ENCODE measurements at places on chromosomes 16 and 17.
A peak's percentile ranks its signal among the peaks of the same experiment; 100 is the strongest.

GRCh38 chr16:81973737-81974136, 37.5 kb downstream of the SDR42E1 start:
- no peak for DNase-seq

DNA sequence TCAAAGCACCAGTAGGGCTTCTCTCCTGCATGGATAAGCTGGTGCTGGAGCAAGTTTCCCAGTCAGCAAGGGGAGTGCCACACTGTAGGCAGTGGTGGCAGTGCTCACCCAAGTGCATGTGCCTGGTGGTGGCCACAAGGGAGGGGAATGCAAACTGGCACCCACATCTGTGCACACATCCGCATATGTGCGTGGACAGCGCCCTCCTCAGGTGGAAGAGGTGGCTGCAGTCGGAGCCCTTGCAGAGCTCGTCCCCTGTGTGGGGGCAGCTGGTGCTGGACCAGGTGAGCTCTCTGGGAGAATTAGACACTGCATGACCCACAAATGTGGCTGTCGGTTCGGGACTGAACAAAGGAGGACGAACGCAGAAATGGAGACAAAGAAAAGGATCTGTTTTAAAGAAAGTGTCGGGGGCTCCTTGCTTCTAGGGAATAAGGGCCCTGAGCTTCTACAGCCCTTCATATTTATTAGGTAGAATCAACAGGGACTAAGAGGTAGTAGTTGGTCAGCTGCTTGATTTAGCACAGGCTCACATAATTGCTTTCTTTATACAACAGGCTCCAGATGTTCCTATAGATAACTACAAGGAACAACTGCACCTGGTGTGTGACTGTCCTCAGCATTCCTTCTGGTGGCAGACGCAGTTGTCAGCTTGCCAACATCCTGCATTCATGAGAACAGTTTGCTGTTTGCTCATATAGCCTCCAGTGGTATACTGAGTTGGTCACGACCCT, 5.3 kb upstream of the ZNF689 start:
- peak; percentile 72 for DNase-seq

- no peak for DNase-seq
These were observed 1.1 kb downstream of the ST6GALNAC2 start for GRCh38 chr17:76584427-76585032.

DNA sequence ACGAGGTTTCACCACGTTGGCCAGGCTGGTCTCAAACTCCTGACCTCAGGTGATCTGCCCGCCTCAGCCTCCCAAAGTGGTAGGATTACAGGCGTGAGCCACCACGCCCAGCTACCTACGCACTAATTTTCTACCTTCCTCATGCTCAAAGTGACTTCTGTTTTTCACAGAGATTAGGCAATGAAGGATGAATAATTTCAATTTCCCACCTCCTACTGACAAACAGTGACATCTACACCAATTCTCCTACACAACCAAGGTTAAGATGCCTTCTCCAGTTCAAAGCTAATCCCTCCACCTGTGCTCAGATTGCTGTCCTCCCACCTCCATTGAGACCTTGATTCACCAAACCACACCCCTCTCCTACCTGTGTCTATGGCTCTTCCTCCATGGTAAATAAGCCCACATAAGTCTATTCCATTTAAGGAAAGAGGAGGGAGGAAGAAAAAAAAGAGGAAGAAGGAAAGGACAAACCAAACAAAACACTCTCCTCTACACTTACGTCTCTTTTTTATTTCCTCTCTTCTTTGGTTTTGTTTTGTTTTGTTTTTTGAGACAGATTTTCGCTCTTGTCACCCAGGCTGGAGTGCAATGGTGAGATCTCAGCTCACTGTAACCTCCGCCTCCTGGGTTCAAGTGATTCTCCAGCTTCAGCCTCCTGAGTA, 5.5 kb upstream of the MED11 start:
- DNase-seq = peak; percentile 53

DNA sequence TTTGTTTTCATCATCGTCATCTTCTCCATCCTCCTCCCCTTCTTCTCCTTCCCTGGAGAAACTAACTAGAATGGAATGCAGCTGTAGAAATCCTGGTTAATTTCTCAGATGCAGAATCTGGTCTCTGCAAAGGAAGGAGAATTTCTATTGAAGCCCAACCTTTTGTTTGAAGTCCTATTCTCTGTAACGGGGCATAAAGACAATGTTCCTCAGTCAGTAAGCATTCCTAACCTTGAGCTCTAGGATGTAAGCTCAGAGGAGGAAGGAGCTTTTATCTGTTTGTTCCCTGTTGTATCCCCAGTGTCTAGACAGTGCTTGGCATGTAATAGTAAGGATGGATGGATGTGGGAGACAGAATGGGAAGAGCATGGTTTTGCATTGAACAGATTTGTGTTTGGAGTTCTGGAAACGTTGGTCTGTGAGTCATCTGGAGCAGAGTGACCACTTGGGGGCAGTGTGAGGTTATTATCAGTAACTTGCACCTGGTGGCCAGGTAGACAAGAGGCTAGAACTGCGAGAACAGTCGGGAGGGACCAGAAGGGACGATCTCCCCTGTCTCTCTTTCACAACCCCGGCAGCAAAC, 363.7 kb downstream of the SNX29 start:
- no peak for DNase-seq

GRCh38 chr17:74599448-74599939, 7.4 kb upstream of the CD300LD start:
- DNase-seq = no peak

- no peak for DNase-seq
These were observed 4.0 kb downstream of the AMFR start for GRCh38 chr16:56421313-56421712.

DNA sequence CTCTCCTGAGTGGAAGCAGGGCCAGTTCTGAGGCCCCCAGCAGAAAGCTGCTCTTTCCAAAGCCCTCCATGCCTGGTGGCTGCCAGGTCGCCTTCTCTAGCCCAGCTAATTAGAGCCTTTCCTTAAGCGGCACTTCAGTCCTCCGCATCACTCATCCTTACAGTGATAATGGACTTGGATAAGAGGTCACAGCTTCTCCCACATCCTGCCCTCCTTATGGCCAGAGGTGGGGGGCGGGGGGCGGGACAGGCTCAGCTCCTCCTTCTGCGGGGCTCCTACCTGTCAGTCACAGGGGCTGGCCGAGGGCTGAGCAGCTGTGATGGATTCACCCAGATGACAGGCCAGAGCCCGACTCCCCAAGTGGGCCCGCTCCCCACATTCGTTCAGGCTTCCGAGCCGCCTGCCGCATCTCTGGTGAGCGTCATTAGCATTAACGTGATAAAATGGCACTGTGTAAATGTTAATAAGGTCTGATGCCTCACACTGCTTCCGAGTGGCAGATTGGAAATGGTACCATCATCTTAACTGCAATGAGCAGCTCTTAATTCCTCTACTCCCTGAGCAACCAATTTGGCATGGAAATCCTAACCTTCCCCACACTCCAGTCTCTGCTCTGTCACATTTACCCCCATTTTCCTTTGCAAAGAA, 41.3 kb downstream of the GRIN2C start:
- no peak for DNase-seq

GRCh38 chr17:65688307-65688706, 126.9 kb upstream of the AXIN2 start:
- DNase-seq = no peak

DNA sequence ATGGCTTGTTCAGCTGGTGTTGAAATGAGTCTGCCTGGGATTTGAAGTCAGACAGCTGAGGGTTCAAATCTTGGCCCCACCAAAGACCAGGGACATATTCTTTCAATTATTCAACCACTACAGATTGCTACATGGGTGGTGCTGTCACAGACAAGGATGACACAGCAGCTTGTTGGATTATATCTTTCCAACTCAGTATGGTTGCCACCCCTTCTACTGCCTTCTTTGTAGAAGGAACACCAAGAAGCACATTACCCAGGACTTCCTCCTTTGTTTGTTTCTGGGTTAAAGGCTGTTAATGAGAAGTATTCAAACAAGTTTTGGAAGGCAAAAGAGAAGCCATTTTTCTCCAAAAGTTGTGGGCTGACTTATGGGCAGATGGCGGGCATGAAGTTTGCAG, 78.6 kb downstream of the COPRS start:
- no peak for DNase-seq

DNA sequence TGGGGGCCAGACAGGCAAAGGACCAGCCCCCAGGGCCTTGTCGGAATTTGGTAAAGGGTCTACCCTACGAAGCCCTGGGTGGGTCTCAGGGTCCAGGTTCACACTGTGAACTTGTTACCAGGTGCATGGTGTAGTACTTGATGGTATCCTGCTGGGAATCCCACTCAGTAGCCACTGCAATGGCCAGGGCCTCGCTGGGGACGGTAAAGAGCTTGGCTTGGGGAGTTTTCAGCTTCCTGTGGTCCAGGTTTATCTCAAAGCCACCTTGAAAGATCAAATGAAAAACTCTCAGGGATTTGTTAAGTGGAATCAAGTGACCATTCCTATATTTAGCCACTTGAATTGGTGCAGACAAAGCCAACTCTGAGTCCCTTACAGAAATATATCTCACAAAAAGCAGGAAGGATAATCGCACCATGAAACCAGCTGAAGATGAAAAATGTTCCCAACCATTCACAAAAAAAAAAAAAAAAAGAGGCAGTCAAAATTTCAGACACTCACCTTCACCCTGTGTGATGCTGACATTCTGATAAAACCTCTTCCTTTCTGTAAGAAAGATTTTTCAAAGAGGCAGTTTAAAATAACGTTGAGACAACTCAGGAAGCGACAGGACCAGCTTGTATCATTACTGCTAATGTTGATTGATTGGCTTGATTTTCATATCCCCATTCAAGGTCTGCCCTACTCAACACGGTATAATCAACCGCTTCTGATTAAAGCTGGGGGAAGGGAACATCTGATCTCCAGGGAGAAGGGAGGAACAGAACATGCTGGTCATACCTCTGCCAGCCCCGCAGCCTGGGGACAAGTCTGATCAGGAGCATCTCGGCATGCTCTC, 10.6 kb downstream of the ATPAF2 start:
- no peak for DNase-seq

DNA sequence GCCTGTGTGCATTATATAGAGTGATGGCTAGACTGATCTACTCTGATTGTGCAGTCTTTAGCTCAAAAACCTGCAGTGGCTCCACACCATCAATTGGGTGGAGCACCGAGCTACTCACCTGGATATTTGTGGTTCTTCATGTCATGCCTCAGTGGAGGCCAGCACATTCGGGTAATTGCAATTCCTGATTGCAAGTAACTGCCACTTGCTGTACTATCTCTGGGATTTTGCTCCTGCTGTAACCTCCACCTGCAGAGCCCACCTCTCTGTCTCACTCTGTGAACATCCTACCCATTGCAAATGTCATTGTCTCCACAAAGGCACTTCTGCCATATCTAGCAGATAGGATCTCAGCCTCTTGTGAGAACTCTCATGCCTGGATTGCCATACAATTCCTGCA, 1.7 kb upstream of the CCL1 start:
- no peak for DNase-seq

DNA sequence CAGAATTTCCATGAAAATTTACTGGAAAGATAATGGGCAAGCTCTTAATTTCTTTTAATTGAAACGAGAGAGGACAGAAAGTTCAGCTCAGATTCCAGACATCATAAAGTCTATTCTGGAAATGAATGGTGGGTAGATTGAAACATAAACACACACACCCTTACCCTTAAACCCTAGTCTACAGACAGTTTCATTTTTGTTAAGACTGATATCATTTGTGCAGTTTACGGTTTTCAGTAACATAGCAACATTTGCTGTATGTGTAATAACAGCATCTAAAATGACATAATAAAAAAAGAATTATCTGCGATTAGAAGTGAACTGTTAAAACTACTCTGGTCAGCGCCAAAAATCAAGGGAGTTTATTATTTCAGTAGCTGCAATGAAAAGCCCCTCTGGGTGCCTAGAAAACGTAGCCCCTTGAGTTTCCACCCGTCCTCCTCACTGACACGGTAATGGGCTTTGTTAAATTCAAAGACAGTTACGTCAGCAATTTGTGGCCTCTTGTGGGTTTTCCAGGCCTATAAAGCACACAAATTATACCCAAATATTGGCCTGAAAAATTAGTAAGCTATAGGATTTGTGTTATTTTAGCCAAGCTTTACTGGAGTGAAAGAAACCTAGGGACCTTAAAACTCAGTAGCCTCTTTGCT, 520.6 kb upstream of the SOX9 start:
- no peak for DNase-seq

GRCh38 chr17:59391021-59391420, 59.6 kb downstream of the YPEL2 start:
- DNase-seq = no peak
